Central memory CD4-positive, alpha-beta T cell (primary cell): ENCODE measurements at places on chromosomes 1 and 21.

GRCh38 chr1:35369922-35370671, 101.6 kb downstream of the ZMYM4 start:
- DNase-seq = no peak

DNA sequence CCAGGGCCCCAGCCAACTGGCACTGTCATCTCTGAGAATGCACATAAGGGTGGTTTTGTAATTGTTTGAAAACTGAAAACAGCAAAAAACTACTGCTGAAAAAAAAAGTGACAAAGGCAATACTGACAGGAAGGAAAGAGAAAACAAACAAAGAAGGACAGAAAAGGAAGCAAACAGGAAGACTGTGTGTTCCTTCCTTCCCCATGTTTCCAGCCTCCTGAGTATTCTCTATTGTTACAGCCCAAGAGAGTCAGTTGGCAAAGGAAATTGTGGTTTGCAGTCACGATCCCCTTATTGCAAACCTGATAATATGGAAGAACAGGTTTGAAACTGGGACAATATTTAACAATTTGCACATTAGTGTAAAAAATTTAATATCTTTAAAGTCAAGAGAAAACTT, 1177.6 kb downstream of the PLA2G4A start:
- no peak for DNase-seq

- no peak for DNase-seq
These were observed 133.2 kb upstream of the KLHDC7A start for GRCh38 chr1:18347559-18347958.

DNA sequence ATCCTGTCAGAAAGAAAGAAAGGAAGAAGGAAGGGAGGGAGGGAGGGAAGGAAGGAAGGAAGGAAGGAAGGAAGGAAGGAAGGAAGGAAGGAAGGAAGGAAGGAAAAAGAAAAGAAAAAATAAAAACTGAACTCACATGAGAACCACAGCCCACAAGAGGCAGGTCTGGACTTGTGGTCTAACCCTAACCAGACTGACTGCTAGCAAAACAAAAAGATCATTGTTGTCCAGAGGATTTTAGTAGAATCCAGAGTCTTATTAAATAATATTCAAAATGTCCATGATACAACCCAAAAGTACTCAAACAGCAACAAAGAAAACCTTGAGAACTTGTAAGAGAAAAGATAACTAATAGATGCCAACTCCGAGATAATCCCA, 4.7 kb upstream of the ITGB2 start:
- no peak for DNase-seq

- DNase-seq = no peak
These were observed 53.6 kb downstream of the RERE start for GRCh38 chr1:8763888-8764287.
